ENCODE measurements at places on chromosomes 1 and 21.

DNA sequence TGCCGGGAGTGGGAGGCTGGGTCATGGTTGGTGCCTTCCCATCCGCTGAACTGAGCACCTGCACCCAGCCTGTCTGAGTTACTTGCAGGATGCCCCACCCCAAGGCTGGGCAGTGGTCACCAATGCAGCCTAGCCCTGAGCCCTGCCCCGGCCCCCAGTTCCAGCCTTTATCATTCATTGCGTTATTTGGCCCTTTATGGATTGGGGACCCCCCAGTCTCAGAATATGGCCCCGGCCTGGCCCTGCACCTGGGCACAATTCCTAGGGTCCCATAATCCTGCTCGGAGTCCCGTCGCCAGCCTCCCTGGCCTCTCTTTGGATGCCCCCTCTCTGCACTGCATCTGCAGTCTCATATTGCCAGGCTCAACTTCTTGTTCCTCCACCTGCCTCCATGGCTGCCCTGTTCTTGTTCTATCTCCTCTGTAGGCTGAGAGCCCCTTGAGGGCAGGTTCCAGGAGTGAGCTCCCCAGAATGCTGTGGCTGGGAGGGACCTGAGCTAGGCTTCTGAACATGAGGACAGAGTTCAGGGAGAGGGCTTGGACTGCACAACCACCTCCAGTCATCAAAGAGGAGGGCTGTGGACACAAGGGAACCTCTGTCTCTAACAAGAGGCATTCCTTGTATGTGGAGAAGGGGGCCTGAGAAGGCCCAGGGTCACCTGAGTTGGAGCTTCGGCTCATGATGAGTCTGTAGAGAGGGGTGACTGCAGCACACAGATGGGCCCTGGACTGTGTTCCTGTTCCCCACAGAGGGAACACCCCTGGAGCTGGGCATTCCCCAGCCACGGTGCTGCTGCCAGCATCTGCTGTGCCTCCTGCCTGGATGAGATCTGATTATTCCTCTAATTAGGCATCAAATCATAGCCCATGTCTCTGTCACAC is 1.1 kb upstream of the KNCN start:
- DNase-seq = no peak

DNA sequence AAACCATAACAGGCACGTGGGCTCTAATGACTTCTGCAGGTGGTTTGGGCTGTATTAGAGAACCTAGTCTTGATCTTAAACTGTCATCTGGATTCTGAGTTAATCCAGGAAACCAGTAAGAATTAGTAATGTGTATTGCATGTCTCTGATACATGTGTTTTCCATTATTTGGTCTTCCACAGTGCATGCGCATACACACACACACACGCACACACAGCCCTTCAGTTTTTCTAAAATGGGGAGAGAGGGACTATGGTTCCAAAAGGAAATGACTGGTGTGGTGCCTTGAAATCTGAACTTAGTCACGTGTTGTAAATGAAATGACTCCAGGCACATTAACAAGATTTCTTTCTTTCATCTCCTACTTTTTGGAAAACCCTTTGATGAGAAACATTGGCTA is 67.6 kb downstream of the OLFML2B start:
- DNase-seq = no peak

DNA sequence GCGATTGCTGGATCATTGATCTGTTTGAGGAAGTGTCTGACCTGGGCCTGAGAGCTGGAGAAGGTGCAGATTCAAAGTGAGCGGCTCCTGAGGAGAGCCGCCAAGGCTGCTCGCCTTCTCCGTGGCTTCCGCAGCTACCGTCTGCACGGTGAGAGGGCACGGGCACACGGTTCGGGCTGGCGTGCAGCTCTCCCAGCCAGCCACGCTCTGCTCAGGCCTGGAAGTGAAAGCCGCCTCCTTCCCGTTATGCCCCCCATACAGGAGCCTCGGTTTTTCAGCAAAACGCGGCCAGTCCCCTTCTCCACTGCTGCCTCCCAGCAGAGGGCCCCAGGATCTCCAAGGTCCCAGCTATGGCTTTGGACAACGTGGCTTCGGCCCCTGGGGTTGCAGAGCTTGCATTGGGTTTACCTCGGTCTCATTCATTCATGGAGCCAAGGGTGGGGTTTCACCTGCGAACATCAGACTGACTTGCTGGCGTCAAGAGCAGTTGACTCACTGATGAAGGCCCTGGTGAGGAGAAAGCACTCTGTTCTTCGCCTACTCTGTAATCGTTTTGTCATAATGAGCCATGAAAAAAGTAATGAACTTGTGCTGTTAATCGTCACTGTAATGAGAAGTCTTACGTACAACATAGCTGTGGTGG is 24.4 kb upstream of the PDXK start:
- DNase-seq = no peak

GRCh38 chr1:14980621-14981218 is 172.8 kb upstream of the TMEM51 start:
- no peak for DNase-seq

DNA sequence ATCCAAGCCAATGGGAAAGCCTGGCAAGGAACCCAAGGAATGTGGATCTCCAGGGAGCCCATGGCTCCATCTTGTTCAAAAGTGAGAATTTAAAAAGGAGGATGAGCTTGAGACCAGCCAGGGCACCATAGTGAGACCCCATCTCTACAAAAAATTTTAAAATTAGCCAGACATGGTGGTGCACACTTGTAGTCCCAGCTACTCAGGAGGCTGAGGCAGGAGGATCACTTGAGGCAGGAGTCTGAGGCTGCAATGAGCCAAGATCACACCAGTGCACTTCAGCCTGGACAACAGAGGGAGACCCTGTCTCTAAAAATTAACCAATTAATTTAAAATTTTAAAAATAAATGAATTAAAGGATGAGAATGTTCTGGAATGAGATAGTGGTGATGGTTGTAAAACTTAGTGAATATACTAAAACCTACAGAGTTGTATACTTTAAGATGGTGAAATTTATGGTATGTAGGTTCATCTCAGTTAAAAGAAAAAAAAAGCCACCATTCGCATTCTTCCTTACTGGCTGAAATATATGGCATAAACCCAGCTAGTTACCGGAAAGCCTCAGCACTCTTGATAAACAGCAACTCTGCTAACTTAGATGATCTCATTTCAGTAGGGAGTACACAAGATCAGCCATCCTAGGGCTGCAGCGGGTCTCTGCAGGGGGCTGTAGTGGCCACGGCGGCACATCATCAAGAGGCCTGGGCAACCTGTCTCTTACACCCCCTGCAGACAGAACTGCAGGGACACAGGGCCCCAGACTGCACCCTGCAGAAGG is 48.3 kb upstream of the H6PD start:
- no peak for DNase-seq

DNA sequence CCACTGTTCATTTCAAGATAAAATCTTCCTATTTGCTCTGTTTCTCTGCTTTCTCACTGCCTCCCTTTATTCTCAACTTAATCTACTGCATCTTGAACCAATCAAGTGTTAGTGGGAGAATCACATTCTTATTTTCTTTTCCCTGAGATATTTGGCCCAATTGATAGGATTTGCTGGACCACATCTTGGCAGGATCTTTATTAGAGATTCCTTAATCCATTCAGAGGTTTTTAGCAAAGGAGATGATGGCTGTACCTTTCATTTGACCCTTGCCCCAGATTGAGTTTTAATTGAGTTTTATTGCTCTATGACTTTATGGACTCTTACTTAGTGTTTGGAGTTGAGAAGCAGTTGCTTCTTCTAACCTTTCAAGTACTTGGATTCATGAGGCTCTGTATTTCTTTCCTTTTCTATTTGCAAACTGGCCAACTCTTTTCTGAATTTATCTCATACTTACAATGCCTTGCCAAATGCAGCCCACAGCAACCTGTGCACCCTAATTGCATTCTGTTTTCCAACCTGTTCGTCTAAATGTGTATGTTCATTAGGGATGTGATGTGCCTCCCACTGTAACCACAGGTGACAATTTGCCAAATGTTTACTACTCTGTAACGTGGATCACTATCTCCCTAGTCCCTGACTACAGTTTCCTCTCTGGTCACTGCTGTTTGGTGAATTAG is 274.8 kb upstream of the KAZN start:
- no peak for DNase-seq

- no peak for DNase-seq
These were observed 65.2 kb downstream of the OBSCN start for GRCh38 chr1:228272831-228273571.

Data from midbrain (tissue), 1 donor.